Brain microvascular endothelial cell (primary cell): ENCODE measurements at places on chromosomes 1 and 21.

DNA sequence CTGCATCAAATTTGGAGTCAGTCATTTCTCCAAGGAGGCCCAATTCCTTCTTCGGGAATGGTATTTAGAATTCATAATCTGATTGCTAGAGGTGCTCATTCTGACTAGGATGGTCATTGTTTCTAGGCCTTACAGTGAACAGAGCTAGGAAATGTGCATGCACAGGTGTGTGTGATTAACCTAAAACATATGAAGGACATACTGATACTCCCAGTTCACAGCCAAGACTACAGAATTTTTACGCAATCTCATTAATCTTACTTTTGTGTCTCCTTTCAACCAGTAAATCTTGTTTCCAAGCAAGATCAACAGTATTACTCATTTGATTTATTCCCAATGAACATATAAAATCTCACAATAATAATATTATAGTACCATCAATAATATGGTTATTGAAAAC lies 47.1 kb downstream of the NFASC start:
- DNase-seq: no peak

DNA sequence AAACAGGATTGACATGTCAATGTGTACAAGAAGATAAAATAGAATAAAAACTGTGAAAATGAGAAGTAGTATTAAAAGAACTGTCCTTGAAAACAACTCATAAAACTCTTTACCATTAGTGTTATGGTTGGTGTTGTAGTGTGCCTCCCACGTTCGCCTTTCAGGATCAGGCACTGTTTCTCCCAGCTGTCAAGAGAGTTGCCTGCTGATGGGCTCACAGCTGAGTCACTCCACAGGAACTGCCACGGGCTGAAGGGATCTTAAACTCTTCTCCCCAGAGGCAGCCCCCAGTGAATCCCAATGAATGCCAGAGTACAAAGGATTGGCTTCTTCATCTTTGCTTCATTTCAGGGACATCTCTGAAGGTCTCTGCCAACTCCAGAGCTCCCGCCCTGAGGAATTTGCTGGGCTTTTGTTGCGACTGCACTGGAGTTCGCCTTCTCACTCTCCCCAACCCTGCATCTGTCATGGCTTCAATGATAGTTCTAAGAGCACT lies 119.6 kb downstream of the ADGRL2 start:
- DNase-seq: peak; percentile 72

GRCh38 chr1:226568975-226569741 lies 20.6 kb downstream of the STUM start:
- no peak for DNase-seq

GRCh38 chr1:212977781-212978645 lies 27.7 kb downstream of the VASH2 start:
- DNase-seq: no peak

GRCh38 chr1:219518168-219518906 lies 94.6 kb downstream of the ZC3H11B start:
- DNase-seq: peak; percentile 88
